Aorta (tissue), 5 donors: ENCODE measurements at places on chromosomes 1 and 21. TPM values are rescaled to one million over a fixed set of nuclear protein-coding genes. Genes with fewer than 3 reads are reported as not detected.

Gene PTPRF
- polyA plus RNA-seq: 21.7 TPM

Gene DFFA
- 14.5 TPM for polyA plus RNA-seq

Gene SLC45A3
- polyA plus RNA-seq: 3.0 TPM

Gene CFAP74
- not detected for polyA plus RNA-seq

Gene MYOC
- polyA plus RNA-seq: 3.8 TPM

Gene TSPEAR
- polyA plus RNA-seq: not detected

Gene THEMIS2
- 21.7 TPM for polyA plus RNA-seq

Gene PEX10
- 4.0 TPM for polyA plus RNA-seq

Gene SLC30A1
- polyA plus RNA-seq: 7.8 TPM

Gene WDR64
- polyA plus RNA-seq: not detected

Gene PFKFB2
- 6.0 TPM for polyA plus RNA-seq

Gene LMOD1
- 368 TPM for polyA plus RNA-seq

Gene KDF1
- 1.6 TPM for polyA plus RNA-seq

Gene PLK3
- polyA plus RNA-seq: 16.2 TPM

Gene NPHS2
- polyA plus RNA-seq: not detected

Gene C8A
- not detected for polyA plus RNA-seq

Gene EFCAB7
- 7.3 TPM for polyA plus RNA-seq

Gene ARHGAP30
- 1.3 TPM for polyA plus RNA-seq

Gene CD1E
- not detected for polyA plus RNA-seq

Gene DNAJB4
- 56.5 TPM for polyA plus RNA-seq

Gene DUSP10
- 5.4 TPM for polyA plus RNA-seq

Gene LRIG2
- polyA plus RNA-seq: 1.8 TPM

Gene THEM5
- not detected for polyA plus RNA-seq

Gene S100B
- 1.1 TPM for polyA plus RNA-seq

Gene TEKT2
- polyA plus RNA-seq: not detected

Gene MFSD2A
- polyA plus RNA-seq: 0.31 TPM

Gene TTC22
- polyA plus RNA-seq: 3.9 TPM

Gene FCN3
- 0.15 TPM for polyA plus RNA-seq

Gene RBM11
- not detected for polyA plus RNA-seq

Gene CYP4Z1
- not detected for polyA plus RNA-seq

Gene TMIGD3
- polyA plus RNA-seq: 7.3 TPM

Gene MCOLN3
- 3.7 TPM for polyA plus RNA-seq

Gene RIIAD1
- polyA plus RNA-seq: not detected

Gene PRCC
- 17.2 TPM for polyA plus RNA-seq

Gene AMY2B
- polyA plus RNA-seq: 41.1 TPM

Gene CHAF1B
- 1.3 TPM for polyA plus RNA-seq

Gene MTF2
- 6.6 TPM for polyA plus RNA-seq

Gene C1orf116
- 0.08 TPM for polyA plus RNA-seq

Gene KCNJ9
- not detected for polyA plus RNA-seq

Gene FAM72B
- polyA plus RNA-seq: 0.23 TPM

Gene MAN1C1
- polyA plus RNA-seq: 2.8 TPM
